Tibial nerve (tissue), 4 donors: ENCODE measurements at places on chromosomes 3 and 15. TPM values are rescaled to one million over a fixed set of nuclear protein-coding genes. Genes with fewer than 3 reads are reported as not detected.

- peak; percentile 80 for DNase-seq
- H3K4me1 ChIP-seq = no peaks in the 10 kb centered on the region
- no peaks in the 10 kb centered on the region for H3K27me3 ChIP-seq
- no peaks in the 10 kb centered on the region for H3K36me3 ChIP-seq
- H3K27ac ChIP-seq = no peak overlapping the region
Measured at GRCh38 chr3:57068437-57069089, 8.1 kb downstream of the SPATA12 start.

GRCh38 chr3:29307295-29307694 lies 26.4 kb downstream of the RBMS3 start:
- H3K4me1 ChIP-seq = peaks cover 8% of the 10 kb centered on the region
- H3K27me3 ChIP-seq = no peaks in the 10 kb centered on the region
- no peak for DNase-seq
- H3K27ac ChIP-seq = no peak overlapping the region
- H3K4me3 ChIP-seq = no peak overlapping the region

Gene C2CD4B
- total RNA-seq = 3.5 TPM

GRCh38 chr3:124121379-124122312 lies 129.7 kb upstream of the ROPN1 start:
- no peak overlapping the region for H3K4me3 ChIP-seq
- no peaks in the 10 kb centered on the region for H3K36me3 ChIP-seq
- H3K27me3 ChIP-seq = no peaks in the 10 kb centered on the region
- no peaks in the 10 kb centered on the region for H3K4me1 ChIP-seq
- DNase-seq = no peak

GRCh38 chr15:67701669-67702068 lies 123.6 kb upstream of the SKOR1 start:
- no peaks in the 10 kb centered on the region for H3K4me1 ChIP-seq
- H3K27me3 ChIP-seq = no peaks in the 10 kb centered on the region
- H3K36me3 ChIP-seq = peaks cover 57% of the 10 kb centered on the region

DNA sequence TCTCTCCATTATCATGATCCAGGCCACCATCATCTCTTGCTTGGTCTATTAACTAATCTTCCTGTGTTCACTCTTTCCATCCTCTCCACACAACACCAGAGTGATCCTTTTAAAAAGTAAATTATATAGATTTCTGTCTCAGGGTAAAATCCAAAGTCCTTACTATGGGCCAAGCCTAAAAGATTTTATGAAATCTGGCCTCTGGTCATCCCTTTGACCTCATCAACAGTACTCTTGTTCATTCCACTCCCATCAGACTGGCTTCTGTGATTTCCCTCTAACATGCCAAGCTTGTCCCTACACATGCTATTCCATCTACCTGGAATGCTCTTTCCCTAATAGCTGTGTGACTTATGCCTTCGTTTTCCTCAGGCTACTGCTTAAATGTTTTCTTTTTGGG lies 8.3 kb upstream of the TIPARP start:
- no peak for DNase-seq
- H3K4me3 ChIP-seq = no peak overlapping the region
- H3K27ac ChIP-seq = no peak overlapping the region
- H3K36me3 ChIP-seq = no peaks in the 10 kb centered on the region
- H3K4me1 ChIP-seq = peaks cover 28% of the 10 kb centered on the region

DNA sequence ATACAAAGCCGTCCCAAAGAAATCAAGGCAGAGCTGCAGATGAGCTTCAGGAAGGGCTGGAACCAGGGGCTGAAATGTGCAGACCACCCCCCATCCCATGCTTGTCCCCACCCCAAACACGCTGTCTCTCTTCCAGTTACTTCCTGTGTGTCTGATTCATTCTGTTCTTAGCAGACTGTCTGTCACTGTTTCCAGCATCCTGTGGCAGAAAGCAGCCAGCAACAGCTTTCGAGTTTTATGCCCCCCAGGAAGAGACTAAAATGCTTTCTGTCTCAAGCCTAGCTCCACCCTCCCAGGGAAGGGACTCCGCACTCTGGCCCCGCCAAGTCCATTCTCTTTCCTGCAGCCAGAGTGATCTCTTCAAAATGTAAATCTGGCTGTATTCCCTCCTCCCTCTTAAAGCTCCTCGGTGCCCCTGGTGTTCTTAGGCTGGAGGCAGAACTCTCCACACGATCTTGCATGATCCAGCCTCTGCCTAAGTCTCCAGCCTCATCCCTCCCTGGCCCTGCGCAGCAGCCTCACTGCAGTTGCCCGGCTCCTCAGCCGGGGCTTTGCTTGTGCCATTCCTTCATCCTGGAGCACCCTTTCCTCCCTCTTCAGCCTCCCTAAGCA lies 41.5 kb downstream of the HRH1 start:
- H3K27me3 ChIP-seq = no peaks in the 10 kb centered on the region
- H3K36me3 ChIP-seq = no peaks in the 10 kb centered on the region
- peak overlapping the region; percentile 50 for H3K27ac ChIP-seq

DNA sequence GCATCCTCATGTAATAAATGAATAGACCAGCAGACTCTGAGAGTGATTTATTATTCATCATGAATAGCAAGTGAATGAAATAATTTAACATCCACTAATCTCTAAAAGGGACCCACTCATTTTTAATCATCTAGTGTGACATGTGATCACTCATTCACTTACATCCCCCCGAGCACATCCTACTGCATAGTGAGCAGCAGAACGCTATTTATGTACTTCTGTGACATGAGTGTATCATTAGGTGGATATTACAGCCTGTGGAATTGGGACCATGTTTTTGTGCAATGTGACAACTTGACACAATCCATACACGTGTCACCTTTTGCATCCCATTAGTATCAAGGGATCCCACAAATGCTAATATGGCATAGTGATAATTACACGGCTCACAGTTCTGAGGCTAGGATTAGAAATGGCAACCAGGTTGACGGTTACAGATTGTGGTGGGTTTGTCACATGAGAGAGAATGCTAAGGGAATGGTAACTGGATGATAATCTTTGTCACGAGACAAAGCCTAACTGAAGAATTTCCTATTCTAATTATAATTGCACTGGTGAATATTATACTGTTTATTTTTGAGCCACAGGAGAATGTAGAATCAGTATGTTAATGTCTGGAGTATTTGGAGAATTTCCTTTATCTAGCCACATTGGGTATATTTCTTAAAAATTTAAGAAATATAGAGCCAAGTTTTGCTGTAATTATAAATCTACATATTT lies 595.2 kb upstream of the TBL1XR1 start:
- H3K4me3 ChIP-seq = no peak overlapping the region
- DNase-seq = no peak
- H3K36me3 ChIP-seq = no peaks in the 10 kb centered on the region
- H3K4me1 ChIP-seq = no peaks in the 10 kb centered on the region
- H3K27me3 ChIP-seq = no peaks in the 10 kb centered on the region

DNA sequence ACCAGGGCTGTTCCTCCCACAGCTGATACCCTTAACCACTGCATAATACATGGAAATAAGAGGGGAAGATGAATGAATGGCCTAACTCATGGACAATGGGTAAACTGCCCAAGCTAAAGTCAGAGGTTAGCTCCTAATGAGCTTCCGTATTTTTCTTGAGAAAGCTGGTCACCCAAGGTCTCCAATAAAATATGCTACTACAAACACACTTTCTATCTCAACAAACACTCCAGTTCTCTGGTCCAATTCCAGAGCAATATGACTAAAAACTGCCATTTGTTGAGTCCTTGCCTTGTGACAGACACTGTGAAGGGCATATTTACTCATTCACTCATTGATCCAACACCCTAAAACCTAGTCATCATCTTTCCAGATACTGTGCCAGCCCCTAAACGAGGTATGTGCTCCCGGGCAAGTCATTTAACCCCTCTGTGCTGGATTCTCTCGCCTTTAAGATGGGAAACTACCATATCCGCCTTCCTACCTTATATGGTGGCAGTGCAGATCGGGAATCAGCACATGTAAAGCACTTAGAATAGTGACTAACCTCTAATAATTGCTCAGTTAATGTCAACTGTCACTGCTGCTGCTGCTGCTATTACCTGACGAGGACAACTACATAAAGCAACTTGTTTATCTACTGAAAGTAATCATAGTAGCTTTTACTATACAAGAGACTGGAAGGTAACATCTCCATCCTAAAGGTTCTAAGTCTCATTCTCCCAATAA lies 89.1 kb downstream of the XXYLT1 start:
- no peak for DNase-seq
- H3K27ac ChIP-seq = no peak overlapping the region
- H3K4me1 ChIP-seq = peaks cover 7% of the 10 kb centered on the region
- no peaks in the 10 kb centered on the region for H3K36me3 ChIP-seq

Gene DPP8
- total RNA-seq = 40.2 TPM

Gene MKRN3
- total RNA-seq = 1.0 TPM

Gene TRPC1
- 47.7 TPM for total RNA-seq

Gene P3H2
- 2.7 TPM for total RNA-seq

- H3K4me3 ChIP-seq = no peak overlapping the region
- no peak overlapping the region for H3K27ac ChIP-seq
- DNase-seq = no peak
Measured at GRCh38 chr3:114496466-114496865, 202.6 kb downstream of the TIGIT start.

DNA sequence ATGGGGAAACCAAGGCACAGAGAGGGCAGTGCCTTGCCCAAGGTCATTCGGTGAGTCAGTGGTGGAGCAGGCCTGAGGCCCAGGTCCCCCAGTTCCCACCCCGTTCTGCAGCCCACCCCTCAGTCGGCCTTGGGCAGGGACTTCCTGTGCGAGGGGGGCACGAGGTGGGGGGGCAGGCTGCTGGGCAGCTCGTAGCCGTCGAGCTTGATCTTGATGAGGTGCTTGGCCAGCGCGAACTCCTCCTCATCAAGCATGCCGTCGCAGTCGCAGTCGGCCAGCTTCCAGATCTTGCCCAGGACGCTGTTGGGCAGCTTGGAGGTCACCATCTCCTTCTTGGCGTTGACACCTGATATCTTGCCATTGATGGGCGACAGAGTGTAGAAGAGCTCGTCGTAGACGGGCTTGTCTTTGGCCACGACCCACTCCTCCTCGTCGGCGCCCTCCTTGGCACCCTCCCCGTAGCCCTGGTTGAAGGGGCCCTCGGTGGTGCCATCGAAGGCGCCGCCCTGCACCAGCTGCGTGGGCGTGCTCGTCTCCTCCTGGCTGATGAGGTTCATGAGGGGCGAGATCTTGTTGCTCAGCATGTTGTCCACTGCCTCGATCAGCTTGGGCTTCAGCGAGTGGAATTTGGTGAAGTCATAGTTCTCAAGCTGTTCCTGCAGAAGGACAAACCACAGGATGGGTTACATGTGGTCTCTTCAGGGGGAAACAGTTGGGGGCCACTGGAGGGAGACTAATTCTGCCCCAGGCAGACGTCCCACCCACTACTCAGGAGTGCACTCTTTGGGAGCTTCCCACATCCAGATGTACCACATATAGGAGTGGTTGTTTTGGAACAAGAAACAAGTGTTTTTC lies 6.9 kb upstream of the SPTBN5 start:
- H3K4me1 ChIP-seq = no peaks in the 10 kb centered on the region
- H3K27me3 ChIP-seq = no peaks in the 10 kb centered on the region
- H3K27ac ChIP-seq = no peak overlapping the region
- H3K4me3 ChIP-seq = no peak overlapping the region
- DNase-seq = no peak

GRCh38 chr3:140276703-140277102 lies 341.7 kb downstream of the CLSTN2 start:
- no peaks in the 10 kb centered on the region for H3K4me1 ChIP-seq
- no peaks in the 10 kb centered on the region for H3K36me3 ChIP-seq
- no peak overlapping the region for H3K4me3 ChIP-seq
- H3K27me3 ChIP-seq = no peaks in the 10 kb centered on the region
- H3K27ac ChIP-seq = no peak overlapping the region

- H3K27me3 ChIP-seq = no peaks in the 10 kb centered on the region
- H3K4me1 ChIP-seq = no peaks in the 10 kb centered on the region
- no peak overlapping the region for H3K4me3 ChIP-seq
- H3K27ac ChIP-seq = no peak overlapping the region
- H3K36me3 ChIP-seq = no peaks in the 10 kb centered on the region
Measured at GRCh38 chr15:39118510-39118909, 462.4 kb upstream of the THBS1 start.

GRCh38 chr15:57962887-57963286 lies 102.6 kb downstream of the ALDH1A2 start:
- H3K27ac ChIP-seq = no peak overlapping the region
- H3K4me1 ChIP-seq = no peaks in the 10 kb centered on the region
- no peaks in the 10 kb centered on the region for H3K27me3 ChIP-seq

DNA sequence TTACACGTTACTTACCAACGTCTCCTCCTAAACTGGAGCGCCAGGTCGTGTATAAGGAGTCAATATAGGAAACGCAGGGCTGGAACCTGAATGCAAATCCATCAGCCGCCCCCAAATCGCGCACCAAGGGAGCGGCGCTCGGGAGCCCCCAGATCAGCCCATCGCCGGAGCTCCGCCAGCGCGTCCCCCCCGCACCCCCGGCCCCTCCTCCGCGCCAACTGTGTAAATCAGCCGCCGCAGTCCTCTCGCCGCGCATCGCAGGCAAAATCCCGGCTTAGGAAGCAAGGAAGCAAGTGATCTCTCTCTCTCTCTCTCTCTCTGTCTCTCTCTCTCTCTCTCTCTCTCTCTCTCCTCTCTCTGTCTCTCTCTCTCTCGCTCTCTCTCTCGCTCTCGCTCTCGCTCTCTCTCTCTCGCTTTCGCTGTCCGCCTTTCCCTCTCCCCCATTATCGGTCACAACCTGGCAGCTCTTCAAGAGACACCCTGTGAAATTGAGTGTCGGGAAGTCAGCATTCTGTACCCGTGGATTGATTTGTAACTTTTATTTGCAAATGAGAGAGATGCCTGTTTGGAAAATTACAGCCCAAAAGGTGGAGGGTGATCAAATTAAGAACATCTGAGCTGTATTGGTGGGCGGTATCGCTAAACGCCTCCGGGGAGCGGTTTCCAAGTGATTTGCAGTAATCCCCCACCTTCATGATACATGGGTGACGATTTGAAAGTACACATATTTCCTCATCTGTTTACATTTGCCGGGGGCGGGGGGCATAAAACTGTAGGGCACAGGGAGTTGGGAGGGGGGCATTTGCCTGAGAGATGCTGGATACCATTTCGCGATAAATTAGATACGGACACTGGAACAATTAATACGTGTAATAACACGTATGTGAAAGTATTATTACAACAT lies 645 bp upstream of the SLITRK3 start:
- no peak for DNase-seq
- peak overlapping the region; percentile 52 for H3K4me3 ChIP-seq
- H3K36me3 ChIP-seq = no peaks in the 10 kb centered on the region
- peaks cover 8% of the 10 kb centered on the region for H3K4me1 ChIP-seq
- H3K27me3 ChIP-seq = no peaks in the 10 kb centered on the region
- H3K27ac ChIP-seq = no peak overlapping the region

GRCh38 chr15:90863987-90864386 lies 4.4 kb upstream of the FURIN start:
- no peak overlapping the region for H3K4me3 ChIP-seq
- no peak overlapping the region for H3K27ac ChIP-seq
- H3K4me1 ChIP-seq = peaks cover 10% of the 10 kb centered on the region
- no peaks in the 10 kb centered on the region for H3K36me3 ChIP-seq
- no peaks in the 10 kb centered on the region for H3K27me3 ChIP-seq

DNA sequence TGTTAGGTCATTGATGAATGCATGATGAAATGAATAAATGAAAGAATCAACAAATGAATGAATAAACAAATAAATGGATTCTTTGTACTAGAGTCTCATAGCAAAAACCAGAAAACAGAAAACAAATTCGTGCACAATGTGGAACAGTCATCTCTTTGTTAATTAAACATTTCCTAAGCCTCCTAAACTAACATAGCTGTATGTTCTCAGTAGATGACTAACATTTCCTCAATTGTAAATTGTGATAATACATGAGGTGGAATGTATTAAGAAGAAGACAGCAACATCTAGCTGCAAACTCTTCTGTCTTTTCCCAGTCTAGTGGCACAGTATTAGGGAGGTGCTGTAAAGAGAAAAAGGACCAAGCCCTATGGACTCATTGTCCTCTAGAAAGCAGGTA lies 1021.0 kb downstream of the MCTP2 start:
- H3K4me1 ChIP-seq = no peaks in the 10 kb centered on the region
- DNase-seq = no peak
- no peak overlapping the region for H3K4me3 ChIP-seq

Gene TTLL13
- not detected for total RNA-seq
